ENCODE measurements at places on chromosomes 6 and 20. TPM values are rescaled to one million over a fixed set of nuclear protein-coding genes. Genes with fewer than 3 reads are reported as not detected.
A peak's percentile ranks its signal among the peaks of the same experiment; 100 is the strongest.

DNA sequence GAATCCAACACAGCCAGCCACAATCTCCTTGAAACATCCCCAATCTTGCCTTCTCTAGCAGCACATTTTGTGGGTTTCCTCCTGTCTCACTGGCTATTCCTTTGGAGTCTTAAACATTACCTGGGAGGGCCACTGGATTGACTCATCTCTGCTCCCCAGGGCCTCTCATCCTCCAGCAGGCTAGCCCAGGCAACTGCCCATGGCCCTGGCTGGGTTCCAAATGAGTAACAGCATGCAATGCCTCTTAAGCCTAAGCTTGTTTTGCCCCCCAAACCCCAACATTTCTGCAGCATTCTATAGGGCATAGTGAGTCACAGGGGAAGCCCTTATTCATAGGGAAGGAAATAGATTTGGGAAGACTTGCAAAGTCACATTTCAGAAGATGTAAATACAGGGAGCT lies 204.9 kb downstream of the FOXA2 start:
- DNase-seq = no peak

Gene HLA-DQB2
- not detected for total RNA-seq

- peak; percentile 74 for DNase-seq
Measured at GRCh38 chr20:24160563-24161281, 172.1 kb upstream of the GGTLC1 start.

Gene NR2E1
- total RNA-seq = not detected

- no peak for DNase-seq
Measured at GRCh38 chr6:168712993-168713392, 272.0 kb downstream of the SMOC2 start.

GRCh38 chr6:52539607-52540006 lies 37.3 kb downstream of the TRAM2 start:
- DNase-seq = no peak

Gene HLA-DPB1
- total RNA-seq = 4.7 TPM

DNA sequence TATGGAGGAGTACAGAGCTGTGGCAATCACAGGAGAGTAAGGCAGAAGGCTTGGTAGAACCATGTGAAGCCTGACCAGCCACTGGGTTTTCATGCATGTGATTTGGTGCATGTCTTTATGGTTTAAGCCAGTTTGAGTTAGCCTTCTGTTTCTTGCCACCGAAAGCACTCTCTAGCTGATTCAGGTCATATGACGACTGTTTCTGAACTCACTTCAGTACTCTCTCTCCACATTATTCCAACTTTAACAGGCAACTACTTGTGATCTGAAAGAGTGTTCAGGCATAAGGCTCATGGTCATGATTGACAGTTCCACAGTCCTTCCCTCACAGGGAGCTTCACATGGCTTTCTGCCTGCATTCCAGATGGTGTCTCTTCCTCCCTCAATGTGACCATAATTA lies 63.3 kb upstream of the TAB2 start:
- DNase-seq = no peak
